NCI-H2107 (cell line): ENCODE measurements at places on chromosomes 2 and 18.

GRCh38 chr18:61825386-61825785 is 67.4 kb downstream of the RNF152 start:
- no peak for DNase-seq

GRCh38 chr18:23302851-23303527 is 150.1 kb upstream of the RIOK3 start:
- DNase-seq, result no peak

GRCh38 chr2:207881902-207882301 is 112.2 kb upstream of the FZD5 start:
- no peak for DNase-seq

- DNase-seq, result no peak
Observed at GRCh38 chr2:147696426-147696825, 148.4 kb upstream of the ACVR2A start.

GRCh38 chr2:115771516-115771915 is 1329.1 kb downstream of the DPP10 start:
- no peak for DNase-seq

DNA sequence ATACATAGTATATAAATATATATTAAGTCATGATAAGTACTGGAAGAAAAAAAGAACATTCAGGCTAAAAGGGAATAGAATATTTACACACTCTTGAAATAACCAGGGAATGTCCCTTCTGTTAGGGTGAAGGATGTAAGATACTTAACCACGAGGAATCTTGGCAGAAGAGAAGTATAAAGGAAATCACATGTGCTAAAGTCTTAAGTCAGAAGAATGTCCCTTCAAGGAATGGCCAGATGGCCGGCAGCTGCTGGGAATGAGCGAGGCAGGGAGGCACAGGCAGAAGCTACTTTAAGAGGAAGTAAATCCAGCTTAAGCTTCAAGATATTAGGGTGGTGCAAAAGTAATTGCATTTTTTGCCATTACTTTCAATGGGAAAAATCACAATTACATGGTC is 5.5 kb downstream of the CCDC102B start:
- no peak for DNase-seq

GRCh38 chr2:180367815-180368214 is 360.7 kb upstream of the CWC22 start:
- DNase-seq, result no peak

- DNase-seq, result no peak
Observed at GRCh38 chr2:215635071-215635787, 199.4 kb upstream of the FN1 start.

GRCh38 chr2:47232738-47233415 is 77.8 kb upstream of the STPG4 start:
- DNase-seq, result no peak

- DNase-seq, result no peak
Observed at GRCh38 chr2:112152476-112153178, 14.4 kb downstream of the FBLN7 start.

DNA sequence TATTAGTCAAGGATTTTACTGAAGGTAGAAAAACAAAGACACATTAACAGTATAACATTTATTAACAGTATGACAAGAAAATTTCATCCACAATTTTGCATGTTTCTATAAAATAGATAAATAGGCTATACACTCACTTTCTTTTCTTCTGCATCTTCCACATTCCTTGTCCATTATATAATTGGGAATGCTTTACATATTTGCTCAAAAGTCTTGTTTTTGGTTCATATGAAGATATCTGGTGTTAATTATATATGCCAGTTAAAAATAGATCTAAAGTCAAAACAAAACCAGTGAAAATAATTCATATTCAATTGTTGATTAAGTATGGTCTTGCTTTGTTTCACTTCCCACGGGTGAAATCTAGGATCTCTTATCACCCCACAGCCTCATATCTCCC is 53.4 kb downstream of the SERPINB7 start:
- DNase-seq, result no peak

- no peak for DNase-seq
Observed at GRCh38 chr18:76564117-76564516, 69.1 kb upstream of the ZNF516 start.

DNA sequence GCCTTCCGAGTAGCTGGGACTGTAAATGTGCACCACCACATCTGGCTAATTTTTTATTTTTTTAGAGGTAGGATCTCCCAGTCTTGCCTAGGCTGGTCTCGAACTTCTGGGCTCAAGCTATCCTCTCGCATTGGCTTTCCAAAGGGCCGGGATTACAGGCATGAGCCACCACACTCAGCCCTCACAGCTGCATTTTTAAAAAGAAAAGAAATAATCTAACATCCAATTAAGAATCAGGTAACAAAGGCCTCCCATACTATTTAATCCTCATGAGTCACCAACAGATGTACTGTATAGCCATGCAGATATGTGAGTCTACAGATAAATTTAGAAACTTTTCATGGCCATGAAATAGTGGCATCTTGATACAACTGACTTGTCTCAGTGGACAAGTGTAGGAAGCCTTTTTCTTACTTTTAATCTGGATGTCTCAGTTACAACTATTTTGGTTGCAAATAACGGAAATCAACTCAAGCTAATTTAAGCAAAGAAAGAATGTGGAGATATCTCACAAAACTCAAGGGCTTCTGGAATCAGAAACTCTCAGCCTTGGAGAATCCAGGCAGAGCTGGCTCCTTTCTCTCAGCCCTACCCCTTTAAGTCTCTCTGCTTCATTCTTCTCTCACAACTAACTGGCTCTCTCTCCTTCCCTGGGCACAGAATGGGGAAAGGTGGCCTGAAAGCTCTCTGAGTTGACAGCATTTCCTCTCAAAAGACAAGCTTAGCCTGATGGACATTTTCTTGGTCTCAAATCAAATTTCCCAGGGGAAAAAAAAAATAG is 12.8 kb upstream of the PPM1B start:
- DNase-seq, result no peak

DNA sequence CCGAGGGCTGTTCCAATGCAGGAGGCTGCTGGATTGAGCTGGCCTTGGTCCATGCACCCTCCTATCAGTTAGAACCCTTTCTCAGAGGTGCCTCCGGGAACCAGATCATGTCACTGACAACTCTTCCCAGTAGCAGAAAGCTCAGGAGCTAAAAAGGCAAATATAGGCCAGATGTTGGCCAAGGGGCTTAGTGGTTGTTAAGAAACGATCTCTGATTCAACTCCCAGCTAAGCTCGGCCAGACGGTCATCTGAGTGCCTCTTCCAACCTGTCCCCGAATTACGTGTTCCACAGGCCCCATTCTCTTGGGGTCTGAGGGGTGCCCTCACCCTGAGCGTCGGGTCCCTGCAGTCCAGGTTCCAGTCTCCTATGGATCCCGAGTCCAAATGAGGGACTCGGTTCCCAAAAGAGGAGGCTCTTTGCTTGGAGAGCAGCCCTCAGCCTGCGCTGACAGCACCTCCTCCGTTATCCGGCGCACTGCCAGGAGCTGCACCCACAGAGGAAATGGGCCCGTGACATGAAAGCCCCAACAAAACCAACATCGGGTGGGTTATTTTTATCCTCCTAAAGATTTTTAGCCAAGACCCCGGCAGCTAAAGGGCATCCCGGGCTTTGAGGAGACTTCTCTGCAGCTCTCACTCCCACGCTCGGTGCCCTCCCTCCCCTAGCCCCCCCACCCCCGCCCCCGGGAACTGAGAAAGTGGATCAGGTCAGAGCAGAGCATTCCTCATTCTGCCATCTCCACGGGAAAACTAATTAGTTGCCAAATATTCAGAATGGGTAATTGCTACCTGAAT is 106.6 kb upstream of the ID2 start:
- DNase-seq, result no peak

- DNase-seq, result peak; percentile 71
Observed at GRCh38 chr2:393711-394696, 106.1 kb upstream of the ALKAL2 start.

GRCh38 chr2:72956936-72957335 is 39.6 kb downstream of the EMX1 start:
- DNase-seq, result no peak

DNA sequence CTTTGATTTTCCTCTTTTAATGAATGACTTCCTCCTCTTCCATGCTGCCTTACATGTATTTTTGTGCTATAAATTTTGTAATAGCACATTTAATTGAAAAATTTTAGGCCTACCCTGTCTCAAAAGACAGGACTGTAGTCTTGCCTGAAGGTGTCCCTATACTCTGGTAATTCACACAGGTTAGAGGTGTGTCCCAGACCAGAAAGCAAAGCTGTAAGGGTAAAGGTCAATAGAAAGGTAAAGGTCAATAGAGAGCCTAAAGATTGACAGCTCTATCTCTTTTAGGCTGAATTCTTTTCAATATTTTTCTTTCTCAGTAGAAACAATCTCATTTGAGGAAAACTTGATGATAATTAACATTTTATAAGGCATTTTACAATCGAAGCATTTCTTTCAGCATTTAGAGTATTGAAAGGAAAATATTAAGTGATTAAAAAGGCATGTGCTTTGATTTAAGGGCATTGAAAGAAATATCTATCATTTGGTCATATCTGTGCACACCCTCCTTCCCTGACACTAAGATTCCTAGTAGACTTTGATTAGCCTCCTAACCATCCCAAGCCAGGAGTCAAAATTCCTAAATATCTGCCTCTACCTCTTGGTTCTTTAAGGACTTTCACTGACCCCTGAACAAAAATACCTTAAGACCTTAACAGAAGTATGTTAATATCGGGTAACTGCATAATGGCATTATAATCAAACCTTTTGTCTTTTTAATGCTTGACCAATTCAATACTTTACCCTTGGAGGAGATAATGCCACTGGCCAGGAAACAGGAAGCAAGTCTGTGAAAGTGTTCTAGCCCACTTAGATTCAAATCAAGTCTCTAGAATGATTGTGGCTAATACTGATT is 161.8 kb upstream of the DTNA start:
- DNase-seq, result no peak

GRCh38 chr18:50320719-50321118 is 33.2 kb upstream of the CXXC1 start:
- no peak for DNase-seq

- DNase-seq, result no peak
Observed at GRCh38 chr2:196077821-196078220, 9.2 kb upstream of the DNAH7 start.

DNA sequence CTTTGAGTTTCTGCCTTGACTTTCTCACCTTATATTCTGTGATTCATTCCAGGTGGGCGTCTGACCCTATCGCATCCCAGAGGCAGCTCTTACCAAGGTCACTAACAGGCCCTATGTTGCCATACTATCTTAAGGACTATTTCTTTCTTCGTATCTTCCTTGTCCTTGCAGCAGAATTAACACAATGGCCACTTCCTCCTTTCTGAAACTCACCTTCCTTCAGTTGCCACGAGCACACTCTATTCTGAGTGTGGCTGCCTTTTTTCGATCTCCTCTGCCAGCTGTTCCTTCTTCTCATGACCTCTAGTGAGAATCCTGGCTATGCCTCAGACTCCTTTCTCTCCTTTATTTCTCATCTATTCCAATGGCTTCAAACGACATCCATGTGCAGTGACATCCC is 160.4 kb upstream of the CCDC195 start:
- DNase-seq, result no peak

DNA sequence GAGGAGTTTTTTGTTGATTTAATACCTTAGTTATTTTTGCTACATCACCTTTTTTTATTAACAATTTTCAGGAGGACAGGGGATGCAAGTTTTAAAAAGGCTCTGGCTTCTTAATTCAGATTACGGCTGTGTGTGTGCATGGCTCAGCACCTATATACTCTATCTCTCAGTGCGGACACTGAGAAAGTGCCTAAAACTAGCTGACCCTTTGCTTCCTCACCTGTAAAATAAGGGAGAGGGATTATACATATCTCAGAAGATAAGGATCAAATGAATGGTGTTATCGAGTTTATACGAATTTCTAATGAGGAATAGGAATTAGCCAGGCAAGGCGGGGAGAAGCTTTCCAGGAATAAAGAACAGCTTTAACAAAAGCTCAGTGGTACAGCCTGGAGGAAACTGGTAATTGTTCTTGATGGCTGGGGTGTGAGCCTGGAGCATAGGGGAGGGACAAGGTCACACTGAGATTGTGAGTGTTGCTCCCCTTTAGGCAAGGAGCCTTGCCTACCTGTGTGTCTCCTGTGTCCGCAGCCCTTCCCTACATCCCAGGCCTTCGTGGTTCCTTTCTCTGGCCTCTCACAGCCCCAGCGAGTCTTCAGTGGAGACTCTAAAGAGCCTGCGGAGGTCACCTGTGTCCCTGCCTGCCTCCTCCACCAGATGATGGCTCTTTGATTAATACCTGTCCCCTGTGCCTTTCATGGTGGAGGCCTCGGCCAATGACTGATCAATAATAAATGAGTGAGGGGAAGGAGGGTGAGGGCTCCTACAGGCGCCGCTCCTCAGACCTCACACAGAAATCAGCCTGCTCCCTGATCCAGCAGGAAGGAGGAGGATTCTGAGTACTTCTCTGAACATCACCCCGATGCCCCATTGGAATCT is 92.7 kb downstream of the DDX1 start:
- no peak for DNase-seq

- peak; percentile 15 for DNase-seq
Observed at GRCh38 chr2:151999053-151999452, 99.8 kb downstream of the CACNB4 start.

DNA sequence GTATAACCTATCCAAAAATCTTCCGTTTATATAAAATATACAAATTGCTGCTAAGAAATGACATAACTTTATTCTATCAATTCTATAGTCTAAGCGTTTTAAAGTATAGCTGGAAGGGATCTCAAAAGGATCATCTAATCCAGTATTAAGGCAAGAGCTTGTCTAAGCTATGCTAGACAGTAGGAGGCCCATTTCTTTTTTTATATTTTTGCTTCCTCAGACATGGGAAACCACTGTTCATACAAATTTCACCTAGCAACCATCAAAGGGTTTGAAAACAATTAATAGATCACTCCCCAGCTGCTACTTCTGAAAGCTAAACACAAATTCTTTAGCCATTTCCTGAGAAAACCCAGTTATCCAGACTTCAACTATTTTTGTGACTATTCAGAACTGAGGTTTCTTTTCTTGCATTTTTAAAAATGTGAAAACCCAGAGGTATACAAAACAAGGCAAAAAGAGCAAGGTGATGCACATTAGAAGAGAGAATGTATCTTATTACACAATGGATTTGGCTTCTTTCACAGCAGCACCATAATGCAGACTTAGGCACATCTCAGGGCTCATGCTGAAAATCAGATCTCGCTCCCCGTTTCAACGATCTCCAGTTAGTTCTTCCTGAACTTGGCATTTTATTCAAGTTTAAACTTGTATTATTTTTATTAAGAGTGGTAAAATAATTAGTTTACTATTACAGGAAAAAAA is 274.4 kb downstream of the LRP1B start:
- DNase-seq, result no peak

DNA sequence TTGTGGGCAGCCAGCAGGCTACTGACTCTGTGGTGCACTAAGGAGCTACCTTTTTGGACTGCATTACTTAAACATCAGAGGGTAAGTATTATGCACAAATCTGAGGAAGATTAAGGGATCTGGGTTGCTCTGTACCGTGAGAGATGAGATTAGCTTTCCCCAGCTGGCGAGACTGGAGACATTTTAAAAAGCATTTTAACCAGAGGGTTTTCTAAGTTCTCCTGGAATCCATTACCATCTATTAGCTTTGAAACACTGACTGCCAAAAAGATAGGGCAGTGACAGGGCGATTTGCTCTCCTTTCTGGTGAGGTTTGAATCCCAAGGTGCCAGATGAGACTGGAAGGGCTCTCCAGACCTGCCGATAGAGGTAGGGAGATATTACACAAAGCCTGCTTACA is 63.2 kb downstream of the LYPD6 start:
- no peak for DNase-seq

GRCh38 chr2:21055451-21055850 is 11.6 kb upstream of the APOB start:
- no peak for DNase-seq
